ENCODE measurements at places on chromosomes 6 and 20.

DNA sequence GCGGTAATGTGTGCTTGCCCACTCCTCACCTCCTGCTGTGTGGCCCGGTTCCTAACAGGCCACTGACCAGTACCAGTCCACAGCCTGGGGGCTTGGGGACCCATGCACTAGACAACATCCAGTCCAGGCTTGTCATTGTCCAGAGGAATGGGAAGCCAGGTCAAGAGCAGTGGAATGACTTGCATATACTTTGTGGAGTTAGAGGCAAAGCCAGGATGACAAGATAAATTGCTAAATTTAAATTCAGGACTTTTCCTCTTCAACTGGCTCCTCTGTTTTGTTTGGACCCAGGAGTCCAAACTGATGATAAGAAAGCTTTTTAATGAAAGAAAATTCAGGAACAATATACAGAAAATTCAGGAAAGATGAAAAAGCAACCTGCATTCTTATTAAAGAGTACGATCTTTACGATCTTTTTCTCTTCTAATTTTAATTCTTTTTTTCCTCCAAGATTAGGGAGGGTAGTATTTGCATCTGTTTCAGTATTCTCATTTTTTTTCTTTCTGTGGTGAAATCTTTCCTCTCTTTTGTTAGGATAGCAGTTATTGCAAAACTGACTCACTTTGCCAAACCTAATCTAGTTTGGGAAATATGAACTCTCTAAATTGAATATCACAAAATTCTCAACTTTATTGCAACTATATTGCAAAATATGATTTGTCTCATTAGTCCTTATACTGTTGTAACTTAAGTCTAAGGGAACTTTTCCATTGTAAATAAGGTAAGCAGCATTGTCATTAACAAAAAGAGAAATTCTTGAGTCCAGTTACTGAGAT is 48.2 kb downstream of the DCBLD1 start:
- DNase-seq = no peak

DNA sequence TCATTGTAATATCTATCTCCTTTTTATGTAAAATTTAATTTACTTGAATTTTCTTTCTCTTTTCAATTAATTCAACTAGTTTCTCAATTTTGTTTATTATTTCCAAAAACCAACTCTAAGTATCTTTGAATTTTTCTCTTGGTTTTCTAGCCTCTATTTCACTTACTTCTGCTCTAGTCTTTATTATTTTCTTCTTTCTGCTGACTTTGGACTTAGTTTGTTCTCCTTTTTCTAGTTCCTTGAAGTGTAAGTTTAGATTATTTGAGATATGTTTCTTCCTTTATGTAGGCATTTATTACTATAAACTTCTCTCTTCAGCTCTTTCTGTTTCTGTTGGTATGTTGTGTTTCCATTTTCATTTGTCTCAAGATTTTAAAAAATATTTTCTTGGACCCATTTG is 70.8 kb downstream of the TNFAIP3 start:
- no peak for DNase-seq

GRCh38 chr6:90101403-90101802 is 195.2 kb downstream of the BACH2 start:
- no peak for DNase-seq

- no peak for DNase-seq
Measured at GRCh38 chr6:30465595-30466306, 23.6 kb upstream of the HLA-E start.

DNA sequence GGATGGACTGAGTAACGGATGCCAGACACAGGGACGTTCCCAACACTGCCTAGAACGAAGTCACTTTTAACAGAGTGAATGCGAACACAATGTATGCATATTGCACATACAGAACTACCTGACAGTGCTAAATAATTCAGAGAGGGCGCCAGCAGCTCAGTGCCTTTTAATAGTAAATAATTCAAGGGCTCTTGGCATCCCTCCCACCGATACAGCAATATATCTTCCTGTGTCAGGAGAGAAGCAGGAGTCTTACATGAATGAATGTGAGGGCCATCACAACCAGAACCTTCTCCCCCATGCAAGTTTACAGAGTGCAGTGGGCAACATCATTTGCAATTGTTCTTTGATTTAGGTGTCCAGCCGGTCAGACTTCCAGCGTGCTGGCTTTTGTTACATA is 88.4 kb upstream of the KCNG1 start:
- DNase-seq = no peak

GRCh38 chr6:109793021-109793420 is 101.9 kb downstream of the FIG4 start:
- DNase-seq = no peak

All from pons (tissue), 1 donor.